ENCODE measurements at places on chromosomes 4 and X.

DNA sequence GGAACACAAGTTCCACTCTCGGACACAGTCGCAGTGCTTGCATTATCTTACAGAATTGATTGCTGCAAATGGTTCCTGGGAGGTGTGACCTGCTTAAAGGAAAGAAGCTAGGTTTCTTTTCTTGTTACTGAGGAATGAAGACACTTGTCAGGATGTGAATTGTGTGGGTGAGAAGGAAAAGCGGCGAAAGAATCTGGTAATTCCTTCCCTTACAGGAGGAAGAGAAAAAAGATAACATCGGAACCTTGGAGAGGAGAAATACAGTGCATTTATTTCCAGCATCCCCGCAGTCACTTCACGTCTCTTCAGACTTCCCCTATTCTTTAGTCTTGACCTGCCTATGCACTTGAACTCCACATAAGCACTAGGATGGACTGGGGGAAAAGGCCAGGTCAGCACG, 389 bp upstream of the CCSER1 start:
- DNase-seq = no peak

DNA sequence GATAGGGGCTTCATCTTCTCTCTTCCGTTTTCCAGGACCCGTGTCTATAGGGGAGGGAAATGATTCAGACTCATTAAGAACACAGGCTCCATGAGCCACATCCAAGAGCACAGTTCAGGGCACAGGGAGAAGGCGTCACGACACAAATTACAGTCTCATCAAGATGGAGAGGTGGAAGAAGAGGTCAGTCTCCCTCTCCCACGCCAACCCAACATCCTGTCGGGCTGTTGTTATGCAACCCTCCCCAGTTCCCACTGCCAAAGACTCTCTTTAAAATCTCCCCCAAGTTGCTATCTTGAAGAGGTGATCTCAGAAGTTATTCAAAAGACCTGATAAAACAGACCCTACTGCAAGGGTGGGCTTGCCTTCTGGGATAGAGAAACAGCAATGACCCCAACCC, 12.6 kb downstream of the ZMYM3 start:
- no peak for DNase-seq

DNA sequence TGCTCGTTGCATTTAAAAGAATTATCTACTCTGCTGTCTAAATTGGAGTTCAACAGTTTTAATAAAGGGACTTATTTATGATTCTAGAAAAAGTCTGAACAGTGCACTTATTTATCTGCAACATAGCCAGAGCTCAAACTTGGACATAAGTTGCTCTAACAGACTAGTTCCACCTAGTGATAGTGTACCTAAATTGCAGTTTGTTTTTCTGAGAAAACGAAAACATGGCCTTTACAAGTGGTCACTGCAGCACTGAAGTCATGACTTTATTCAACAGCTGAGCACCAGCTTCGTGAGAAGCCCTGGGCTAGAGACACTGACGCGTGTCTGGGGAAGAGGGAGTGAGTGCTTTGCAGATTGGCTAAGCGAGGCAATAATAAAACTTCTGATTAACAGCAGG, 77.3 kb upstream of the IGSF1 start:
- DNase-seq = no peak

- no peak for DNase-seq
Observed at GRCh38 chrX:150236327-150236726, 126.8 kb upstream of the MAMLD1 start.

DNA sequence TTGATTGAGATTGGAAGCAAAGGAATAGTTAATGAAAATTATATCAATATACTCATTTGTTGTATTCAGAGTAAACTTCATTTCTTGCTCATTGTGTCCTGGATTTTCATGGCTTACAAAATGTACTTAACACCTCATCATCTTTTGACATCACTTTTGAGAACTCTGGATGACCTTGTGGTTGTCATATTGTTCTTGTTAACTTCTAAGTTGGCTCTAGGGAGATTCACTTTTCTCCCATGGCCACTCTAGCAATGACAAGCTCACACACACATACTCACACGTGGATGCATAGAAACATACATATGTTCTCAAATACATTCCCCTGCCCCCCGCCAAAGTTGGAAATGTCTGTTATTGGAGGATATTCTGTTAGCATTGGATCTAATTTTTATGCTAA, 15.3 kb downstream of the PHEX start:
- no peak for DNase-seq

DNA sequence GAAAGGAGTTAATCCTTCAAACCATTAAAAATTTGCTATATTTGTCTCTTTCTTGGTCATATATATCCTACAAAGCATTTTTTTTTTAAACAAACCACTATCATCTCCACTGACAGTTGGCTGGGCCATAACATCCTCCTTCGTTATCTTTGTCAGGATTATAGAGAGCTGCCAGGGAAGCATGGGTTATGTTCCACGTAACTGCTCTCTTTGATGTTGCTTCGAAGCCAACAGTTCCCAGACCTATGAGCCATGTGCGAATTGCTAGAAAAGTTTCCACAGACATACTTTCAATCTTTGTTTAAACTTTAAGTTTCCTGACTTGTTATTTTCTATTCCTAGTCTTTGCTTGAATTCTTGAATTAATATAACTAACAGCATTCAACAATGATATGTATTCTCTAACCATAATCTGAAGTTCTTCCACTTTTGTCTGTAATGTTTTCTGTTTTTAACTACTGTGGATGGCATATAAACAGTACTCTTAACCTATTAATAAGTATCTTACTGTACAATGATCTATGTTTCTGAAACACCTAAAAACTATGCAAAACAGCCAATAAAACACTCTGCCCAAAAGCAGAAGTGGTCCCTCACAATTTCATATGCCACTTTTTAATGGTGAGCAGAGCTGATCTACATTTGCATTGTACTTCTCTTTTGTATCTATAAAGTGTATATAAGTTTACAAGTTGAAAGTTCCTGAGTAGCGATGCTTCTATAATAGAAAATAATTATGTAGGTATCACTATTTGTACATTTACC, 37.9 kb downstream of the EREG start:
- no peak for DNase-seq

DNA sequence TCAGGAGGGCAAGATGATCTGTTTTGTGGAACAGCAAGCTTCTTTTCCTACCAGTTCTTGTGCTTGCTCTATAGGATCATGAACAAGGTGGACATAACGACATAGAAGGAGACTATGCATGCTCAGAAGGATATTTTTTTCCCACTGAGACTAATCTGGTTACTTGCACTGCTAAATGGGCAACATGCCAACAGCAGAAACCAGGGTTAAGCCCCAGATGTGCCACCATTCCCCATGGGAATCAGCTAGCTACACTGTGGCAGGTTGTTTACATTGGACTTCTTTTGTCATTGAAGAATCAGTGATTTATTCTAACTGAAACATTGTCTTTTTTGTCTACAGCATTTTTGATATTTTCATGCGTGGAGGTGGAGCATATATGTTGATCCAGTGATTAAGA, 165.6 kb downstream of the C4orf33 start:
- no peak for DNase-seq

- DNase-seq = peak; percentile 5
Observed at GRCh38 chr4:3384771-3385710, 56.7 kb upstream of the HGFAC start.

GRCh38 chr4:130071746-130072145, 975.8 kb downstream of the C4orf33 start:
- DNase-seq = no peak

- no peak for DNase-seq
Observed at GRCh38 chr4:56181140-56181953, 205.9 kb downstream of the AASDH start.

DNA sequence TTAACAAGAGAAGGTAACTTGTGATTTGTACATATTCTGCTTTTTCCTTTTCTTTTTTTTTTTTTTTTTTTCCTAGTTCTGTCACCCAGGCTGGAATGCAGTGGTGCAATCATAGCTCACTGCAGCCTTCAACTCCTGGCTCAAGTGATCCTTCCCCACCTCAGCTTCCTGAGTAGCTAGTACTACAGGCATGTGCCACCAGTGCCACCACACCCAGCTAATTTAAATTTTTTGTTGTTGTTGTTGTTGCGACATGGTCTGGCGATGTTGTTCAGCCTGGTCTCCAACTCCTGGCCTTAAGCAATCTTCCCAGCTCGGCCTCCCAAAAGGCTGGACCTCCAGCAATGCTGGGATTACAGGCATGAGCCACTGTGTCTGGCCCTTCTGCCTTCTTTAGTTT, 1.5 kb upstream of the TACR3 start:
- no peak for DNase-seq

DNA sequence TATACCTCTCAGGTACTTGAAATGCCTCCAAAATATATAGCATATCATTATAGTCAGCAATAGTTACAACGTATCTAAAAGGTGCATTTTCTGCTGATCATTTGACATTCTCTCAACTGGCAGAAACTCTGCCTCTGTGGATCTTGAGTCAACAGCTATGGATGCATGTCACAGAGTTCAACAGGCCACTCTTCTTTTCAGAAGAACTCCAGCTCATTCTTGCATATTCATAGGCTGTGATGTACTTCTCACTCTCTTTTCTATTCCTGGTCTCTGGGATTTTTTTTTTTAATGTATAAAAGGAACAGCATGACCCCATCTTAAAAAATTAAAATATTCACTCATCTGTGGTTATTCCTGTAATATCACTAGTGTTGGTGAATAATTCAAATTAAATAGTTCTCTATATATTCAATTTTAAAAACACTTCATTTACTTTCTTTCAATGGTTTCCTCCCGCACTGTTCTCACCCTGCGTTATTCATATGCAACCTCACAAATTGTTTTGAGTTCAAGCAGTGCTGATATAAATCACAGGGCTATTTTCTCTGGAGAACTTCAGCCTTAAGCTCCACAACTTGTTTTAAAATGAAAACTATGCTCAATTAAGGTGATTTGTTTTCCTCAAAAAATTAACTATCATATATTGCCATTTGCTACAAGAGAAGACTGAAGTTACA, 1111.2 kb upstream of the ADGRL3 start:
- DNase-seq = no peak

- DNase-seq = no peak
Observed at GRCh38 chr4:98739751-98740150, 81.3 kb upstream of the TSPAN5 start.

DNA sequence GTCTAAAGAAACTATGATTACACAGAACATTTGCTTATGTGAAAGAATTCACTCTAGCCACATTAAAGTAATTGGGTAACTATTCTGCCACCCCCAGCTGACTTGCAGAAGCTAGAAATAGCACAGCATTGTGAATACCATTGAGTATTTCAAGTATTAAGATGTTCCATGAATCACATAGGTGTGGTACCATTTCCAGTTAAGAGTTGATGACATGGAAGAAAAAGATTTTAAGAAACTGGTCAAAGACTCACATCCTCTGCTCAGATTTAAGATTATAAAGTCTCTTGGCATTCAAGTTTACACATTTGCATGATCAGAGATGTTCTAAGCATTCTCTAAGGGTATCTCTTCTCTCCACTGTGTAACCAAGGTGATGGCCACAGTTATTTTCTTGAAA, 287.5 kb downstream of the CAMK2D start:
- DNase-seq = no peak

DNA sequence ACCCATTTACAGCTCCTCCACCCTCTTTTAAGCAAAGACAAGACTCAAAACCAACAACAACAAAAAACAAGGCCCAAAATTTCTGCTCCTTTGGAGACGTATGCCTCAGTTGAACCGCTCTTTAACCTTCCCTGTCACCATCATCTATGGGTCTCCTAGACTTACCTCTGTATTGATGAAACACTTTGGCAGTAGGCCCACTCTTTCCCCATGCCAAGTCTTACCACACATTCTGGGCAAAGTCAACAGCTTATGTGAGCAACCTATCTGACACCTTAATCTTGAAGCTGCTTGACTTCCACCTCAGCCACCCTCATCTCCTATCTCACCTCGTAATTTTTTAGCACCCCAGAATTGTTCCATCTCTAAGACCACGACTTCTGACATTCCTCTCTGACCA, 99.7 kb upstream of the CXorf66 start:
- no peak for DNase-seq

DNA sequence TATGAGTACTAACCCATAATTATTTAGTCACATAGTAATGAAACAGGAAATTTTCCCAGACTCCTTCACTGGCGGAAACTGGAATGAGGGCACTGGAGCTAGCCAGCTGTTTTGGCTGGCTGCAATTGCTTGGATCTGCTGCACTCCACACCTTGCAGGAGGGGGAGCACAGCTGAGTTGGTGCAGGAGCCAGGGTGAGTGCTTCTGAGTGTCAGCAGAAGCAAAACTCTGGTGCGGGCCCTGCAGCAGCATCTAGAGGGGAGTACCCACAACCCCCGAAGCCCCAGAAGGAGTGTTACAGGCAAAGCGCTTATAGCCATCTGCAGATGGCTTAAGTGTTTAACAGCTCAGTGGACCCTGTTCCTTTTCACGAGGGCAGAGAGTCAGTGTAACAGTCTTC, 96.1 kb downstream of the RPA4 start:
- DNase-seq = no peak

GRCh38 chrX:151177141-151178027, 1.0 kb downstream of the GPR50 start:
- no peak for DNase-seq

DNA sequence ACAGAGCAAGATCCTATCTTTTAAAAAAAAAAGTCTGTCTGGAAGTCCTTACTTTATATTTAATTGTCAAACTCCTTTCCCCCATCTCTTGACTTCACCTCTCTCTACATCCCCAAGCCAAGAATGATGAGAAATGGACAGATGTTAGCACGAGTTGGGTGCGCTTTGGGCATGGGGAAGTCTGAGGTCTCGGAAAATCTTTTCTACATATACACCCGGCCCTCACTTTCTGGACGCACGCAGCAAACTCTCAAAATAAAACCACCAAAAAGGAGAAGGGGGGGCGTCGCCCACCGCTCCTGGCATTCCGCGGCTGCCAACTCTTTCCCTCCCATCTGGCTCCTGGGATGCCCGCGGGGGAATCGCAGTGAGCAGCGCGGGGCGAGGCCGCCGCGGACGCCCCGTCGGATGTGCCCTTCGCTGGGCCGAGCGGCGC, 756 bp downstream of the IGFBP7 start:
- DNase-seq = no peak

GRCh38 chr4:138115053-138115452, 127.1 kb downstream of the SLC7A11 start:
- DNase-seq = no peak

DNA sequence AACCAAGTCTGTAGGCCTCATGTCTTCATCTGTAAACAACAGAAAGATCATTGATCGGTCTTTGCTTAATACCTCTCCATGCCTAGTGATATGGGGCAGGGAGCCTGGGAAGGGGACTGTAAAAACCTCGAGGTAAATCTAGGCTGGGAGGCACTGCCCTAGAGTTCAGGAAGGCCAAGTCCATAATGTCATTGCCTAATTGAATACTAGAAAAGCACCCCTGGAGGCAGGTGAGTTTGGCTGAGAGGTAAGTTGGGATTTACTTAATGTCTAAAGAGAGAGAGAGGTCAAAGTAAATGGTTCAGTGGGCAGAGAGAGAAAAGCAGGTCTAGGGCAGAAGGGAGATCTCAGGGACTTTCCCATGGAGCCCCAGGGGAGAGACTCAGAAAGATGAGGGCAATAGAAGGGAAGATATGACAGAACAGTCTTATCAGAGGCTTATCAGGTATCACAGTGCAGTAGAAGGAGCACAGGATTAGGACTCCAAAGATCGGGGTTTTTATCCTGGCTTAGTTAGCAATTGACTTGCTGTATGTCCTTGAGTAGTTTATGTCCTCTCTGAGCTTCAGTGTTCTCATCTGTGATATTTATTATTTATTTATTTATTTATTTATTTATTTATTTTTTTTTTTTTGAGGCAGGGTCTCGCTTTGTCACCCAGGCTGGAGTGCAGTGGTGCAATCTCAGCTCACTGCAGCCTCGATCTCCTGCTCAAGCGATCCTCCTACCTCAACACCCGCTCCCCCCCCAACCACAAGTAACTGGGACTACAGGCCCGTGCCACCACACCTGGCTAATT, 85.2 kb downstream of the SLC16A2 start:
- no peak for DNase-seq

- no peak for DNase-seq
Observed at GRCh38 chrX:139224953-139225665, 305.4 kb upstream of the F9 start.
